HT-29 (cell line): ENCODE measurements at places on chromosomes 6 and 20. TPM values are rescaled to one million over a fixed set of nuclear protein-coding genes. Genes with fewer than 3 reads are reported as not detected.

GRCh38 chr6:132365281-132365907, 35.9 kb downstream of the MOXD1 start:
- no peak for DNase-seq

DNA sequence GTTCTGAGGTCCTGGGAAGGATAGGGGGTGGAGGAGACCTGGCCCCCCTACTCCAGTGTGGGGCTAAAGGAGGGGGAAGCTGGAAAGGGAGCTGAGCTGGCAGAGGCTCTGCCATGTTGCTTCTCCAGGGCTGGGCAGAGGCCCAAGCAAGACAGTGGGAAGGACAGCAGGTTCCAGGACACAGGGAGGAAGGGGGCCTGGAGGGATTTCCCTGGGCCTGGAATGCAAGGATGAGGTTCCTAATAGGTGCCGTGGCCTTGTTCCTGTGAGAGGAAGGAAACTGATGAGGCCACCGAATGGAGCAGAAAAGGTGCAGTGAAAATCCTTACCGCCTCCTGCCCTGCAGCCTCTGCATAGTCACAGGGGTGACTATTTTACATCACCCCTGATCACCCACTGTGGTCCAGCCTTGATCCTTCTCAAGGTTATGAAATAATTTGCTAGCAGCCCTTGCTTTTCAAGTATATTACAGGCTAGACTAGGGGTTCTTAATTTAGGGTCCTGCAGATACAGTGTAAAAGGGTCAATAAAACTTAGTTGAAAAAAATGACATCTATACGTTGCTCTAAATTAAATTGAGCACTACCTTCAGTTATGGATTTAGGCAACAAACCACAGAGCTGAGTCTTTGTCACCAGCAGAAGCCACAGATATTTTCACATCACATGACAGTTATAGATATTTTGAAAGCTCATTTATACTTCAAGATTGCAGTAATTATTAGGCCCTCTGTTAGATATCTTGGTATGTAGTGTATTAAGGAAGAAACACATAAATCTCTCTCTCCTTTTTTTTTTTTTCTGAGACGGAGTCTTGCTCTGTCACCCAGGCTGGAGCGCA, 45.7 kb upstream of the RNF24 start:
- no peak for DNase-seq

GRCh38 chr6:52361414-52361944, 472 bp upstream of the PAQR8 start:
- peak; percentile 12 for DNase-seq

DNA sequence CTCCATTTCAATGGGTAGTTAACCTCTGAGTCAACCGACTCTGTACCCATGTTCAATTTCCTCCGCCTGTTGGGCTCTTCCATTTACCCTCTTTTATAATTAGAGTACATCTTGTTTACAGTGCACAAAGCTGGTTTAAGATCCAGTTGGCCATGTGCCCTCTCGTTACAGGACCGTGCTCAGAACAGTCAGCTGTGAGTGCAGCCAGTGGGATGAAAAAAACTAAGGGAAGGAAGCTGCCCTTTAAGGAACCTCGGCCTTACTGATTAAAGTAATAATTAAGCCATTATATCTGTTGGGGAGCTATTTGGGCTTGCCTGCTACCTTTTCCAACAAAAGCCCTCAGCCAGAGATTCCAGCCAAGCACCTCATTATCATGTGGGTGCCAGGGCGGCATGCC, 68.8 kb downstream of the TMEM170B start:
- DNase-seq: no peak

Gene CAPN11
- total RNA-seq: 0.23 TPM in 1 of 2 replicates, not detected in the other

Gene KIF6
- total RNA-seq: not detected in 2 replicates

Gene CCN6
- total RNA-seq: not detected in 2 replicates

Gene GRM1
- not detected in 2 replicates for total RNA-seq

Gene LY6G5C
- total RNA-seq: 0.76 and 2.1 TPM in 2 replicates
